NCI-H774 (cell line): ENCODE measurements at places on chromosomes 2 and 18.

DNA sequence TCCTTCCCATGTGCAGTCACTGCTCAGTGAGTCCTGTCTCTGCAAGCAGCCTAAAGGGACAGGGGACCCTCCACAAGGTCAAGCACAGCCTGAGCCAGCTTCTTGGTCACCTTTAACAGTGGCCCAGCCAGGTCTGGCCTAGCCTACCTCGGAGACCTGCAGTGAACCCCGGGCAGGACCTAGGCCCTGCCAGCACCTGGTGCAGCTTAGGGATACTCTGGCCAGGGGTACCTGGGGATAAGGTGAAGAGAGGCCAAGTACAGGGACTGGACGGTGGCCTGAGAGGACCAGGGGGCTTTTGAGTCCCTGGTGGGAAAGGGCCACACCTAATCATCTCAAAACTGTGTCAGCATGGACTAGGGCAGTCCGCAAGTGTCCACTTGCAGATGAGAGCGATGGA lies 67.8 kb downstream of the EMX1 start:
- DNase-seq, result no peak

- no peak for DNase-seq
Measured at GRCh38 chr2:81872006-81872405, 1567.5 kb upstream of the LRRTM1 start.

GRCh38 chr2:102520009-102520408 lies 47.0 kb downstream of the SLC9A4 start:
- peak; percentile 41 for DNase-seq

GRCh38 chr2:100293341-100294161 lies 28.8 kb downstream of the LONRF2 start:
- DNase-seq, result no peak

DNA sequence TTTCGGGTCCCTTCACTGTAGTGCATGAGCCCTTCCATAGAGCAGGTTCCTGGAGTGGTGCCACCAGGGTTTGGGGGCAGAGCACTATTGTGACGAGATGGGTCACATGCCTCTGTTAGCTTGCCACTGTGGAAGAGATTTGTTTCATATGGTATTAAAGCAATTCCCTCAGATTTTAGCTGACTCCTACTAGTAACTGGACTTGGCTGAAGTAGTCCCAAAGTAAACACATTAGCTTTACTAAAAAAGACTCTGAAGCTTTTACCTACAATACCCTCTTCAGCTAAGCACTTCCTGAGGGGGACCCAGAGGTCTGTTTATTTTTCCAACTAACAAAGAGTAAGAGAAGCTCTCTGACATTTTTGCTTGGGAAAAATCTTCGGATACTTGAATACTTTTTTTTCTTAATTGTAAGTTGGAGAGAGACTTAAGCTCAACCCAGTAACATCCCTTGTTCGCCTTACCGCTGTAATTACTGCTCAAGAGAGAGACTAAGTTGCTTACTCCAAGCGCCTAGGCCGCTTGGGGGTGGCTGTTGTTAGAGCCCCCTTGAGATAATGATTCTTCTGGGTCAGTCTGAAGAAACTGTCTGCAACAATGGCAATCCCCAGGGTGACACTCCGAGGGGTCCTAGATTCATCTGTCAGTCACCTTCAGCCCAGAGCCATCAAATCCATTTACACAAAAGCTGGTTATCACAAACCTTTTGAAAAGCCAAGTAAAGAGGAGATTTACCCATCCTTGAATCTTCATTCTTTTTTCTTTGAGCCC lies 177.4 kb downstream of the FIGN start:
- no peak for DNase-seq

- DNase-seq, result no peak
Measured at GRCh38 chr2:144048631-144049060, 471.3 kb downstream of the ZEB2 start.

- no peak for DNase-seq
Measured at GRCh38 chr2:197152451-197153228, 157.9 kb downstream of the ANKRD44 start.

DNA sequence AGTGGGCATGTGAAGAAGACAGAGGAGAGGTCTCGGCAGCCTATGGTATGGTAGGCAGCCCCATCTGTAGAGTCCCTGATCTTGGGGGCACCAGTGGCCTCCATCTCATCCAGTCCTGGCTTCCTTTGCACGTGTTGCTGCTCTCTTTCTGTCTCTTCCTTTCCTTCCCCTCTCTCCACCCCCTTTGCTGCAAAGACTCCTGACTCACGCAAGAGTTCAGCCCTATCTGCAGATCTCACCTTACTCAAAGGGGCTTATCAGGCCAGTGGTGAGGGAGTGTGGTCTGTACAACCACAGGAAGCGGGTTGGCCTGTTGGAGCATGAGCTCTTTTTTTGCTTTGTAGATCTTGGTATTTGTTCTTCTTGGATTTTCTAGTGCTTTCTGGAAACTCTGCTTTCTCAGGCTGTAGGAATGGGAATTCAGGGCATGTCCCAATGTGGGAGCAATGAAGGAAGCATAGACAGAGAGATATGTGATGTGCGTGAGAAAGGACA lies 14.6 kb upstream of the NT5DC4 start:
- DNase-seq, result no peak

- DNase-seq, result no peak
Measured at GRCh38 chr18:76960528-76961035, 138.2 kb downstream of the ZNF236 start.

GRCh38 chr2:153308466-153308865 lies 170.1 kb downstream of the RPRM start:
- no peak for DNase-seq

GRCh38 chr18:47484068-47484467 lies 232.6 kb upstream of the SKOR2 start:
- no peak for DNase-seq

DNA sequence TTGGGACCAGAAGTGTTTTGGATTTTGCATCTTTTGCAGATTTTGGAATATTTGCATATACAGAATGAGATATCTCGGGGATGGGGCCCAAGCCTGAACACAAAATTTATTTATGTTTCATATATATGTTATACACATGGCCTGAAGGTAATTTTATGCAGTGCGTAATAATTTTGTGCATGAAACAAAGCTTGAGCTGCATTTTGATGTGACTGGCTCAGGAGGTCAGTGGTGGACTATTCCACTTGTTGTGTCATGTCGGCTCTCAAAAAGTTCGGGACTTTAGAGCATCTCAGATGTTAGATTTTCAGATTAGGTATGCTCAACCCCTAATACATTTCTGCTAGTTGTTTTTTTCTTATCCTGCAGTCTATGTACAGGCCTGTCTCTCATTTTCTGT lies 145.4 kb downstream of the FAM210A start:
- DNase-seq, result no peak

DNA sequence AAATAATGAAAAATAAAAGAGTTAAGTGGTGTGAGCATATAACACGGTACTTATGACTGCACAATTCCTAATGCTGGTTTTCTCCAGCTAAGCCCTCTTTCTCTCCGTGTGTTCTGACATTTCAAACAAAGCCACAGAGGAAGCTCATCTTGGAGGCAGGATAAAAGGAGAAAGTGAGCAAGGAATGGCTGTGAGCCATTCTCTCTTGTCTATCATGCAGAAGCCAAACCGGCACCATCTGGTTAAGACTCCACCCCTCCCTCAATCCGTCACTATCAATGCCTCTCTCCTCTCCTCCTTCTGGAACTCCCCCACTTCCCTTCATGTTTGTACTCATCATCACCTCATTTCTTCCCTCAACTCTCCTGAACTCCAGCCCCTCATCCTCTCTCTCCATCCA lies 210.4 kb downstream of the TMEM163 start:
- peak; percentile 32 for DNase-seq

- DNase-seq, result no peak
Measured at GRCh38 chr2:100412466-100412865, 5.0 kb downstream of the CHST10 start.

DNA sequence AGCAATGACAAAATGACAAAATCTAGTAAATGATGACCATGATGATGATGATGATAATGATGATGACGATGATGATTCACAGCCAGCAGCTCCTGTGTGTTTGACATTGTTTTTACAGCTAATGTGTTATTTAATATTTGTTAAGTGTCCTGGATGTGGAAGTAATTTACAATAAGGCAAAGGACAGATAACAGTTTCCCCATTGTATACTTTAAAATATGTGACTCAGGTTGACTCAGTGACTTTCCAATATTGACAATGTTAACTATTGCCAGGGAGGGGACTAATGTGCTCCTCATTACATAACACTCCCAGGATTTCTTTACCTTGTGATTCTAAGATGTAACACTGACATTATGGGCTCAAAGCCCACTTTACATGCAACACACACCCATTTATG lies 602.2 kb downstream of the FBXO15 start:
- DNase-seq, result no peak

DNA sequence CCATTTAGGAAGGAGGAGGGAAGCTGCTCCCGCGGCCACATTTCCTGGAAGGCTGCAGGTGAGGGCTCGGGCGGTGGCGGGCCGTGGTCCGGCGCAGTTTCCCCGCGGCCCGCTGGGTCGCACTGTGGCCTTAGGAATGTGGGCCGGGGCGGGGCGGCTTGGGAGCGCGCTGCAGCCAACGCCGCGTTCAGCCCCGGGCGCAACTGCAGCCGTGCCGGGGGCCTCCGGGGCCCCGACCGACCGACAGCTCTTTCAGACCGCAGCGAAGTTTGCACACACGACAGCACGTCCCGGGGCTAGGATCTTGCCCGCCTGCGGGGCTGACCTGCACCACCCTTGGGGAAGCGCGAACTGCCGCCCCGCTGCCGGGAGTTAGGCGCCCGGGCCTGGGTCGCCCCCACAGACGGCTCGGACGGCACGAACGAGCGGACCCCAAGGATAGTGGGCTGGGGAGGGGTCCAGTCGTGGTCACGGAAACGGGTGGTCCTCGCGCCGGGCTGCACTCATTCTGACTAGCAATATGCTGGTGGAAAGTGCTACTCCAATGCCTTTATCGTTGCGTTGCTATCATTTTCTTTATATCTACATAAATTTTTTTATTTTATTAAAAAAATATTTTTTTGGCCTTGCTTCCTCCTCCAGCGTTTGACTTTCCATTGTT lies 69.9 kb upstream of the DLX2 start:
- DNase-seq, result peak; percentile 74

DNA sequence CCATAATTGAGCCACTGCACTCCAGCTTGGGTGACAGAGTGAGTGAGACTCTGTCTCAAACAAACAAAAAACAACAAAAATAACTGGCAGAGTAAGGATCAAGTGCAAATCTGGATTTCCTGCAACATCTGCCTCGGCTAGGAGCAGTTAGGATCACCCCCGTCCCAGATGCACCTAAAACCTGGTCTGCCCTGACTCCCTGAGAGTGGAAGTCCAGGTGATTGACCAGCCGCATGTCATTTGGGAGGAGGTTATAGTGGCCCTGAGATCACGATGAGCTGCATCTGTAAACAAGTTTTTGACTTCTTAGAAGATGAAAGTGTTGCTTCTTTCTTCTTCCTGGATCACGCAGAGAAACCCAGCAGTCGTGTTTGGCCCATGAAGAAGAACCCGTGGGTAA lies 5.0 kb upstream of the ESPNL start:
- DNase-seq, result no peak

DNA sequence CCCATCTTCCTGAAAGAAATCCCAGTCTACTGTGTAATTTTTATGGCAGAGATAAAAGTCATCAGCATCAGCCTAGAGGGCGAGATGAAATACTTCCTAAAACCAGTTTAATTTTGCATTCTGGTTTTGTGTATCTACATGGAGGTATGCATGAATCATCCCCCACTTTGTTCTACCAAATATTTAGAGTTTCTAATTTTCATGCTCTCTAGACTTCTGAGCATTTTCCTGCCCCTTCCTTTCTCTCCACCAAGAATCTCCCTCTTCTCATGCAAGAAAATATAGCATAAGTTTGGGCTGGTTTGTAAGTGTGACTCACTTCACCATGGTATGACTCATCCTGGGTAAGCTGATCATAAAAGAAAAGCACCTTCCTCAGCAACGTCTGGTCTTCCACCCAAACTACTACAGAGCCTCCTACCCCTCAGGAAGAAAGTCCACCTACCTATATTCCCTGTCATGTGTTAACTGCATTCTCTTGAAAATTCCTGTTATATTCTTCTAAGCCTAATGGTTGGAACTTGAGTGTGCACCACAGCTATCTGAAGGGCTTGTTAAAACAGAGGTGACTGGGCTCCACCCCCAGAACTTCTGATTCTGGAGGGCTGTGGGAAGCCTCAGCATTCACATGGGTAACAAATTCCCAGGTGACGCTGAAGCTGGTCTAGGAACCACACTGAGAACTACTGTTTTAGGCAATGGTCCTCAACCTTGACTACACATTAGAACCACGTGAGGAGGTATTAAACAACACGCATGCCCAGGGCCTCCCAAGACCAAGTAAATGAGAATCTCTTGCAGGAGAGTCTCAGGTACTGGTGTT lies 37.4 kb upstream of the RAPGEF4 start:
- DNase-seq, result no peak

DNA sequence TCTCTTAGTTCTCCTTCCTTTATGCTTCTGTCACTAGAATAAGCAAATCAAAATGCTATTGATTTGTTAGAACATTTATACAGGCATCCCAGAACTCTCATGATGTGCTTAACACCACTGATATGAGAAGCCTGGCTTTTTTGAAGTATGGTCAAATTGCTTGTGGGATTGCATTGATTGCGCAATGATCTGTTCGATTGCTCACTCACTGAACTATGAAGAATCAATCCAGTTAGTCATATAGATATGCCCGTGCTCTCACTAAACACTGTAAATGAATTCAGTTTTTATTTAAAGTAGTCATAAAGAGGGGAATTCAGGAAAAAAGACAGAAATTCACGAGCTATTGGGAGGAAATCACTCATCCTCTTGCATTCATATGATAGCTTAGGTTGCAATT lies 1237.8 kb downstream of the SUCLG1 start:
- DNase-seq, result no peak

DNA sequence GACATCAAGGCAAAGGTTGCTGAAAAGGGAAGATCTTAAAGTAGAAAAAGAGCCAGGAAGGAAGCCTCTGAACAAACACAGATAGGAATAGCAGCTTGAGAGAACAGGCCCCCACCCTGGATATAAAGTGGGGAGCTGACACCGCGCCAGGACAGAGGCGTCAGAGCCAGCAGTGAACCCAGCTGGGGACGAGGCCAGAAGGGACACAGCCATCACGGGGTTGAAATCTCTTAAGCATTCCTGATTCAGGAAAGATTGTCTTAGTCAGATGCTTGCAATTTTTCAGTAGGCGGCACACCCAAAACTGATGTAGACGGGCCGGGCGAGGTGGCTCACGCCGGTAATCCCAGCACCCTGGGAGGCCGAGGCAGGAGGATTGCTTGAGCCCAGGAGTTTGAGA lies 93.8 kb upstream of the PHLPP1 start:
- no peak for DNase-seq

DNA sequence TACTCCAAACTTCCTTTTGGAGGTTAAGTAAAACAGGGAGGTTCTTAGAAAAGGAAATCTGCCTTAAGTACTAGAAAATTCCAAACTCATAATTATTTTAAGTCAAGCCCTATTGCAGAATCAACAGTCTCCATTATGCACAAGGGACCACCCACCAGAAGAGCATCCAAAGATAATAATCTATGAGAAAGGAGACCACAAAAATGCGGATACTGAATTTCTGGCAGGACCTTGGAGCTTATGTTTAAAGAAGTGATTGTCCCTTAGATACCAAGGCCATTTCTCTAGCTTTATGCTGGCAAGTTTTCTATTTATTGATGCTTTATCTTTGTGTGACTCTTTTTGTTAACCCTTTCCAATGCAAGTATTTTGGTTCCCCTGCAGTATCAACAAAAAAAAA lies 404.0 kb upstream of the MMADHC start:
- DNase-seq, result no peak

GRCh38 chr2:121043827-121044222 lies 241.2 kb downstream of the TFCP2L1 start:
- no peak for DNase-seq

GRCh38 chr2:100178085-100178788 lies 35.8 kb upstream of the AFF3 start:
- DNase-seq, result peak; percentile 36
